ENCODE measurements at places on chromosomes 1 and 21.

DNA sequence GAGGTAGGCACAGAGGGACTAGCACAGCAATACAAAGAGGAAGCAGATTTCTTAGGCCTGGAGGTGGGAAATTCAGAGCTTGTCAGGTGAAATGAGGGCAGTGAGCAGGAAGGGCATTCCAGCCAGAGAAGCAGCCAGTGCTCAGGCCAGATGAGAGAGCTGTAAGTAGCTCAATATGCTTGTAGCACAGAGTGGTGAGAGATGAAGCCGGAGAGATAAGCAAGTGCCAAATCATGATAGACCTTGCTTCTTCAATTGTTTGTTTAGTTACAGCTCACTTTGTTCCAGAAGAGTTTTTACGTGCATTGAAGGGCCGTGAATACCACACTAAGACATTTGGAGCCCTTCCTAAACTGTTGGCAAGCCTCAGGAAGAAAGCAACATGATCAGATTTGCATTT is 42.0 kb upstream of the ADAMTS1 start:
- no peak for DNase-seq

DNA sequence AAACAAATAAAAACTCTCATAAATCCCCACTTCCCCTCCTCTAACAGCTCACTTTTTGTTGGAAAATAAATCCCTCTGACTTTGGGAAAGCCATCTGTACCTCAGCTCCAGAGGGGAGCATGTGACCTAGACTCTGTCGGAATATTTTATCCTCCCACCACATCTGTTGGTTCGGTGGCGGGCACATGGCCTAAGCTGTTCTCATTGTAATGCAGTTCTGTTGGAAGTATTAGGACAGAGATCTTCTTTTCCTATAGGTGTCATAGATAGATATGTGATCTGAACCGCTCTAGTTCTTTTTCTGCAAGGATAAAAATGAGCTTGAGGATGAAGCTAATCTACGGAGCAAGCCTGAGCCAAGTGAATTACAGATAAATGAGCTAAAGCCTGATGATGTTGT is 50.5 kb upstream of the EPS8L3 start:
- no peak for DNase-seq

DNA sequence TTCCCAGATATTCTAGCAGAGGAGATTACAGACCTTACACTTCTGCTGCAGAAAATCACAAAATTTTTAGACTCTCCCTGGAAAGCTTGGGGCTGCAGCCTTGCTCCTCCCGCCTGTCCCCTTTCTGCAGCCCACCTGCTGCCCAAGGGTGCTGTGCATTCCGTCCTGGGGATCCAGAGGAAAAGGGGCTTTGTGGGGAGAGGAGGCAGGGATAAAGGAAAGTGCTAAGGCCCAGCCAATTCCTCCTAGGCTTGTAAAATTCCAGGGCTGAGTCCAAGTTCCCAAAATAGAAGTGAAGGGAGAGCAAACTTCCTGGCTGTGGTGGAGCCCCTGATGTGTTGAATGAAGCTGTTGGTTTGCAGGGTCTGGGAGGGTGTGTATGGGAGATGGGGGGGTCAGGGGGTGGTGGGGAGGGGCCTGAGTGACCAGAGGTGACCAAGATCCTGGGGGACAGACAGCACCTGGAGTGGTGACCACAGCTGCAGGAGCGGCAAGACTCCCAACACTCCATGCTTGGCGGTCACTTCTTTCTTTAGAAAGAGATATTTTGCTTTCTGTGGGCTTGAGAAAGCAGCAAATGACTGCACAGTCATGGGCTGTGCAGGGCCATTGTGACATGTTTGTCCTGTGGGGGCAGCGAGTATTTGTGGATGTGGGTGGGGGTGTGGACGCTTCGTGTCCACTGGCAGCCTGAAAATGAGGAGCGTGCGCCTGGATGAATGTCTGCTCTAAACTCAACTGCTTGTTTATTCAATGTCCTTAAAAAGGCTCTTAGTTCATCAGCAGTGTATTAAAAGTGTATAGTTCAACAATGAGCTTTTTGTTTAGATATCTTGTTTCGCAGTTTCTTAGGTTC is 68.4 kb downstream of the TLR5 start:
- peak; percentile 84 for DNase-seq

DNA sequence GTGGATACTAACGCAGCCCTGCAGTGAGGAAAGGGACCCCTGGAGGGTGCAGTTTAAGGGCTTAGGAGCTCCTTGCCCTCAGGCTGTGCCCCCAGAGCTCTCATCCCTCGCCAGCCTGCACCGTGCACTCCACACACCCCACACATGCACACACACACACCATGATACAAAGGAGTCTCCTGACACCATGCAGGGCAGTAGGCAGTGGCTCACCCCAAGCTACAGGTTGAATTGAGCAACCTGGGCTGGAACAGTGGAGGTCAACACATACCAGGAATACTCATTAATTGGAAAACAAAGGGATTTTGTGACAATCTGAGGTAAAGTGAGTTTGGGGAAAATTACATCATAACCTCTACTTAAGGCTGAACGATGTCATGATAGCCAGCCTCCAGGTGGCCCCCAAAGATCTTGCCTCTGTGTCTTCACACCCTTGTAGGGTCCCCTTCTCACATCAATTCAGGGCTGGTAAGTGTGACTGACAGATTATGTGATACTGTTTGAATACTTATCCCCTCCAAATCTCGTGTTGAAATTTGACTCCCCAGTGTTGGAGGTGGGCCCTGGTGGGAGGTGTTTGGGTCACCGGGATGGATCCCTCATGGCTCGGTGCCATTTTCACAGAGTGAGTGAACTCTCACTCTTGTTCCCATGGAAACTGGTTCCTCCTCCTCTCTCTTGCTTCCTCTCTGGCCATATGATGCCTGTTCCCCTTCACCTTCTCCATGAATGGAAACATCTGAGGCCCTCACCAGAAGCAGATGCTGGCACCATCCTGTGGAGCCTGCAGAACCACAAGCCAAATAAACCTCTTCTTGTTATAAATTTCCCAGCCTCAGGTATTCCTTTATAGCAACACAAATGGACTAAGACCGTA is 111.0 kb upstream of the RAB4A start:
- no peak for DNase-seq

DNA sequence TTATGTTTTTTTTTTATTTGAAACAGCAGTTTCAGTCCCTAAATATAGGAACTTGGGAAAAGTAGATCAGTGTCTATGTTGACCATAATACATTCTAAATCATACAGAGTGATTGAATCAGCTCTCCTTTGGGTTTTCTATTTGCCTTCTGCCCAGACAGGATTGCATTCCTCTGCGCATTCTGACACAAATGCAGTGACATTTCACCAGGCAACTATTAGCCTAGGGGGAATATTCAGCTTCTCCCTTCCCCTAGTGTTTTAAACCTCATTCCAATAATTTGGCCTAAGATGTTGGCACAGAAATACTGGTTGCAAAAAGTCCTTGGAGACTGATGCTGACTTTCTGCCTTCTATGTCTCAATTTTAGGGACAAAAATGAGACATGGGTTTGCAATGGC is 172.8 kb downstream of the PTGER3 start:
- no peak for DNase-seq

DNA sequence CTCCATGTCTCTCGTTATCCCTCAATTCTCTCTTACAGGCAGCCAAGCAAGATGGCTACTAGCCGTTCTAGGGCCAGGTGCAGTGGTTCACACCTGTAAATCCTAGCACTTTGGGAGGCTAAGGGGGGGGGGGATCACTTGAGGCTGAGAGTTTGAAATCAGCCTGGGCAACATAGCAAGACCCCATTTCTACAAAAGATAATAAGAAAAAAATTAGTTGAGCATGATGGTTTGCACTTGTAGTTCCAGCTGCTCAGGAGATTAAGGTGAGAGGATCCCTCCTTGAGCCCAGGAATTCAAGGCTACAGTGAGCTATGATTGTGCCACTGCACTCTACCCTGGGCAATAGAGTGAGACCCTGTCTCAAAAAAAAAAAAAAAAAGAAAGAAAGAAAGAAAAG is 80.4 kb downstream of the NKAIN1 start:
- no peak for DNase-seq

DNA sequence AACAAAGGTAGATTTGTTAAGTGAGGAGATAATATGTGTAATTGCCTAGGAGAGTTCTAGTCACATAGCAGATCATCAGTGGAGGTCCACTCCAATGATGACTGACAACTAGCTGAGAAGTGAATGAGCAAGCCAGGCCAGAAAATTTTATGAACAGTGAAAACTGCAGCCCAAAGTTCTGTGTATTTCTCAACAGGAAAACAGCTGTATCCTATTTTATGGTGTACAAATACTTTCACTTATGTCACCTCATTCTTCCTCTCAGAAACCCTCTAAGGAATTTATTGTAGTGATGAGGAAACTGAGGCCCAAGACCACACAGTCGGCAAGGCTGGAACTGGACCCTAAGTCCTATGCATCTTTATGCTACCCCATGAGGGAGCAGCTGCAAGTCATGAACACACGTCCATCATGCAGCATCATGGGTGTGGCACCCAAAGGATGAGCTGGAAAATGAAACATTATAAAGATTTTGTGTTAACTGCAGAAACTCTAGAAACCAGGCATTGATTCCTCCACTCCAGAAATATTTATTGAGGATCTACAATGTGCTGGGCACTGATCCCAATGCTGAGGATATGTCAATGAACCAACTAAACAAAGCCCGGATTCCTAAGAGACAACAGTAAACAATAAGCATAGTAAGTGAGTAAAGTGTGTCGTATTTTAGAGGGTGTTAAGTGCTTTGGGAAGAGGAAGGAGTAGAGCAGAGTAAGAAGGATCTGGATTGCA is 99.5 kb upstream of the DUSP10 start:
- peak; percentile 60 for DNase-seq

DNA sequence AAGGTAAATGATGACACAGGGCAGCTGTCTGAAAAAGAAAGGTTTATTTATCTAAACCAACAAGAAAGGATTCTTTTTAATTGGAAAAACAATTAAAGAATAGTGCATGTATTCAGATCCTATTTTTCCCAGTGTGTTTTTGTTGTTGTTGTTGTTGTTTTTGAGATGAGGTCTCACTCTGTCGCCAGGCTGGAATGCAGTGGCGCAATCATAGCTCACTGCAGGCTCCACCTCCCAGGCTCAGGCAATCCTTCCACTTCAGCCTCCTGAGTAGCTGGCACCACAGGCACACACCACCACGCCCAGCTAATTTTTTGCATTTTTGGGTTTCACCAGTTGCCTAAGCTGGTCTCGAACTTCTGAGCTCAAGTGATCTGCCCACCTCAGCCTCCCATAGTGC is 22.1 kb downstream of the NEK2 start:
- DNase-seq, result no peak

DNA sequence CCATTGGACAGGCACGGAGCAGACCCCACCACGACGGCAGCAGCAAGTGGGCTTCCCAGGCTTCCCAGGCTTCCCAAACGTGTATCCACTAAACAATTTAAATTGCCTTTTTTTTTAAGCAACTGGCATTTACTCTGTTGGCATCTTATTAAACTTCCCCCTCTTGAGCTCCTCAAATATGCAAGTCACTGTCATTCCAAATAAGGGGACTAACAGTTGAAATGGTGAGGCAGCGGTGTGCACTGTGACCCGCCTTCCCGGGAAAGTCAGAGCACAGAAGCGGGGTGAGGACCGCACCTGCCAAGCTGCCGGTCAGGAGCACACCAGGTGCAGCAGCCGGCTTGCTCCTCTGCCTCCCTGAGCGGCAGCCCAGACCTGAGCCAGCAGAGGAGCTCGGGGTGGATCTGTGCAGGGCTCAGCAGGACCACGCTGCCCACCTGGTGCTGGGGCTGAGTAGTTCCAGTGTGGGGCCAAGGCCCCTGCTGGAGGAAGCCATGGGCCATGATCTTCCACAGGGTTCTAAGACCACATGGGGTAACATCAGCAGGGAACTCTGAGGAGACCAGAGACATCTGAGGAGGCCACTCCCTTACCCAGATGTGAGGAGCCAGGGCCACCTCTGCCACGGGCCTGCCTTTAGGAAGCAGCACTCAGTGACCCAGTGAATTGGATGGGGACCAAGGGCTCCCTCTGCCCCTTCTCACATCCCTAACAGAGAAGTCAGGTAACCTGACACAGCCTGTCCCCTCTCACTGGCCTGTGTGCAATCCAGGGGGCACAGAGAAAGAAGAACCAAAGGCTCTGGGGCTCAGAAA is 245.4 kb downstream of the NPHP4 start:
- no peak for DNase-seq

- no peak for DNase-seq
These were observed 30.6 kb downstream of the AKT3 start for GRCh38 chr1:243819438-243819839.

GRCh38 chr1:47333578-47333921 is at the start of gene CMPK1:
CMPK1 (plus strand) TSS chr1:47333790; CDS start chr1:47333946, 156 bp downstream.
- peak; percentile 89 for DNase-seq

DNA sequence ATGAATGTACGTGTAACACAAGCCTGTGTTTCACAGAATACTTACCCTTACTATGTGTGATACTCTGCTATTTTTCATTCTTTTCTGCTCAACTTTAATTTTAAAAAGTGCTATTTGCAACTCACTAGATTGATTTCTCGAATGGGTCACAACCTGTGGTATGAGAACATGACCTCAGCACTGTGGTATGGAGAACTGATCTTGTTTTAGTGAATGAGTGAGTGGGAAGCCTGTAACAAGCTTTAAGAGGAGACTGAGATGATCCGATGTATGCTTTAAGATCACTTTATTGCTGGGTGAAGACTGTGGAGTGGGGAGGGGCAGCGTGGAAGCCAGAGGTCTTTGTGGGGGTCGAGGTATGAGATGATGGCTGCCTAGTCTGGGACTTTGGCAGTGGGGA is 21.6 kb downstream of the MECR start:
- DNase-seq, result no peak

- peak; percentile 56 for DNase-seq
These were observed 17.7 kb upstream of the SNX27 start for GRCh38 chr1:151594143-151594625.

GRCh38 chr1:117812869-117813511 is 116.4 kb downstream of the GDAP2 start:
- no peak for DNase-seq

- no peak for DNase-seq
These were observed 99.4 kb downstream of the TSEN15 start for GRCh38 chr1:184150776-184151531.

- DNase-seq, result no peak
These were observed 24.8 kb downstream of the ATPAF1 start for GRCh38 chr1:46643368-46643775.

GRCh38 chr1:191498825-191499224 is 659.4 kb upstream of the RGS18 start:
- DNase-seq, result no peak

- peak; percentile 30 for DNase-seq
These were observed 42.5 kb downstream of the PGM1 start for GRCh38 chr1:63635681-63636080.

DNA sequence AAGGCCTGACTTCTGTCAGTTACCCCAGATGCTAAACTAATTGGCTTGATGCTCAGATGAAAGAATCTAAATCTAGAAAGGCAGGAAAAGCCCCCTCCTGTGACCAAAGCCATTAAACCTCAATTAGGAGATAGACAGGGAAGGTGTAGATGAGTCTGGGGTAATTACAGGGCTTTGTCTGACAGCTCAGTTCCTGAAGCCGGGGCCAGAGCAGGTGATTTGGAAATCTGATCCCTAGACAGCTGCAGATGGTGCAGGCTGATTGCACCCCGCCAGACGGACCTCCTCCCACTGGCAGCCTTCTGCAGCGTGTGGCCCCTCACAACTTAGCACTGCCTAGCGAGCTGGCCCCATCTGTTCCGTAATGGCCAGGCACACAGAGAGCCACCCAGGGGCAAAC is 395.1 kb downstream of the HLX start:
- DNase-seq, result no peak

Measured in right hindlimb (tissue), 1 donor.